ENCODE measurements at places on chromosomes 5 and 9. TPM values are rescaled to one million over a fixed set of nuclear protein-coding genes. Genes with fewer than 3 reads are reported as not detected.
A peak's percentile ranks its signal among the peaks of the same experiment; 100 is the strongest.

DNA sequence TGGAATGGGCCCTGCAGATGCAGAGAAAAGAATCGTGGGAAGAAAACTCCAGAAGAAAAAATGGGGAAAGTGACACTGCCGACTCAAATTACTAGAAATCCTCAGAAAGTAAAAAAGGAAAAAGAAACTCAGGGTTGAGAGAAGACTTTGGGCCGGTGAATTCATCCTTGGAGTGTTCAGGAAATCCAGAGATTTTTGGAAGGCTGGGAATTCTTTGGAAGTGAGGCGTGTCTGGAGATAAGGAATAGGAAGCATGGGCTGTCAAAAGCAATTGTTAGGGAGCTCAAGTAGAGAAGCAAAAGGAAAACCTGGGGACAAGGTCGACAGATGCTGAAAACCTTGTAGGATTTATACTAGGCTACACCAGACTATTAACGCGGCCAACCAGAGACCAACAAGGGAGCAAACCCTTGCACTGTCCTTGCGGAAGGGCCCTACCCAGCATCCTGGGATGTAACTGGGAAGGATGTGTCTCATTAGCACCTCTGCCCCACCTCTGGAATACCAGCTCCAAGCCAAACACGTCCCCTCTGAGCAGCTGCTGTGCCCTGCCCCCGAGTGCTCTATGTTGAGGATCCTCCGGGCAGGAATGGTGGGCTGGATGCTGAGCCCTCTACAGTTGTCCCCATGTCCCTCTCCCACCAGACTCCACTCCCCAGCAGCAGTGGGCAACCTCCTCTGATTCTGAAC lies 11.6 kb downstream of the DAB2IP start:
- no peaks in the 10 kb centered on the region for H3K4me1 ChIP-seq
- no peak overlapping the region for H3K27ac ChIP-seq
- no peaks in the 10 kb centered on the region for H3K27me3 ChIP-seq

The FBLL1 gene
- total RNA-seq = not detected

DNA sequence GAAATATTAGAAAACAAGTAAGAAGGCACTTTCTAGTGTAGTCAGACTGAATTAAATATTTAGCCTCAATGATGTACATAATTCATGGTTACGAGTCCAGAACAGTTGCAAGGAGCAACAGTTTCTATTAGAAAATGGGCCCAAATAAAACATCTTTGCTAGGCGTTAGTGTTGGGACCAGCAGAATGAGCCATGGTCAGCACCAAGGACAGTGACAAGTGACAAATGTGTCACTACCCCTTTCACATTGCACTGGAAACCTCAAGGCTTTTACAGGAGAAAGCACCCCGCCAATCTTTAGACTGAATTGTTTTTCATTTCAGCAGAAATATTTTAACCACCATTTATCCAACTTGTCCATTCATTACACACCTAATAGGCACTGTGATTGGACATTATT lies 301.3 kb upstream of the ADCY2 start:
- H3K27ac ChIP-seq = no peak overlapping the region
- DNase-seq = no peak
- no peaks in the 10 kb centered on the region for H3K4me1 ChIP-seq
- no peaks in the 10 kb centered on the region for H3K36me3 ChIP-seq
- no peak overlapping the region for H3K4me3 ChIP-seq
- H3K27me3 ChIP-seq = no peaks in the 10 kb centered on the region

The PJA2 gene
- 63.6 TPM for total RNA-seq

The TUSC1 gene
- 0.25 TPM for total RNA-seq

GRCh38 chr5:176771102-176771845 lies 39.1 kb upstream of the UNC5A start:
- no peak overlapping the region for H3K4me3 ChIP-seq
- H3K27ac ChIP-seq = no peak overlapping the region
- no peaks in the 10 kb centered on the region for H3K36me3 ChIP-seq
- no peaks in the 10 kb centered on the region for H3K4me1 ChIP-seq
- DNase-seq = no peak

The TLX3 gene
- not detected for total RNA-seq

The LCN6 gene
- total RNA-seq = not detected

DNA sequence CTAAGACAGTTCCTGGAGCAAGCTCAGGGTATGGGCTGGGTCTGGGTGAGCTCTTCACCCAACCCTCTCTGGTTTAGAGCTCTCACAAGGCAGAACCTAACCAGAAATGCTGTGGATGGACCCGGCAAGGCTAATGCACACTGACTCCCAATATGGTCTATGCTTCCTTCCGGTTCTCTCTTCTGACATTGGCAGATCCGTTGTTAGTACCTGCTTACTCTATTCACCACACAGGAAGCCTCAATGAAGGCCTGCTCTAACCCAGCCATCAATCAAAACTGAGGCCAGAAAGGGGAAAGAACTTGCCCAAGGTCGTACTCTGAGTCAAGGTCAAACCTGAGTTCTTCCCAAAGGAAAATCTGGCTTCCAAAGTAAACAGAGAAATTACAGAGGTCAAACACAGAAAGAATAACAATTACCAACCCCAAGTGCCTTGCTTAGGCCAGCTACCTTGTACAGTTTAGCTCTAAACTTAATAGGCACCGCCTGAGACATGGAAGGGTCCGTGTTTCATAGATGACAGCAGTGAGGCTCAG lies 46.0 kb upstream of the AKNA start:
- no peaks in the 10 kb centered on the region for H3K36me3 ChIP-seq
- H3K27me3 ChIP-seq = peaks cover 10% of the 10 kb centered on the region
- no peaks in the 10 kb centered on the region for H3K4me1 ChIP-seq
- no peak overlapping the region for H3K4me3 ChIP-seq
- DNase-seq = no peak

The AK1 gene
- total RNA-seq = 54.9 TPM

GRCh38 chr9:130443840-130444492 lies 795 bp upstream of the ASS1 start:
- H3K4me3 ChIP-seq = no peak overlapping the region
- H3K27ac ChIP-seq = no peak overlapping the region
- no peaks in the 10 kb centered on the region for H3K36me3 ChIP-seq
- no peak for DNase-seq

The NUTM2F gene
- not detected for total RNA-seq

The SPATA31D4 gene
- not detected for total RNA-seq

GRCh38 chr5:145554399-145554798 lies 280.7 kb downstream of the PRELID2 start:
- no peaks in the 10 kb centered on the region for H3K36me3 ChIP-seq
- H3K4me1 ChIP-seq = no peaks in the 10 kb centered on the region
- no peaks in the 10 kb centered on the region for H3K27me3 ChIP-seq
- no peak overlapping the region for H3K4me3 ChIP-seq
- no peak for DNase-seq

The TAF11L12 gene
- not detected for total RNA-seq

The TXNDC8 gene
- total RNA-seq = not detected

DNA sequence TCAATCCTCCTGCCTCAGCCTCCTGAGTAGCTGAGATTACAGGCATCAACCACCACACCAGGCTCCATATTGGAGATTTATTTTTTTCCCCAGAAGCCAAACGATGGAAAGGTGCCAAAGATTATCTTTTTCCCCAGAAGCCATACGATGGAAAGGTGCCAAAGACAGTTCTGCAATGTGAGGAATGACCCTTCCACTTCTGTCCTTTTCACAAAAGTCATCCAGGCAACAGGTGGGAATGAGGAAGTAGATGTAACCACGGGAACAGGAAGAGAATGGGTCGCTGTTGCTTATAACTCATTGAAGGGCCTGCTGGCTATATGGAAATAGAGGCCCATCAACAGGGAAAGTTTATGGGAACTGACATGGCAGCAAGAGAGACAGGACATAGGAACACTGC lies 233.7 kb upstream of the MSX2 start:
- H3K4me3 ChIP-seq = no peak overlapping the region
- H3K27me3 ChIP-seq = no peaks in the 10 kb centered on the region
- no peaks in the 10 kb centered on the region for H3K36me3 ChIP-seq
- DNase-seq = no peak

- no peaks in the 10 kb centered on the region for H3K36me3 ChIP-seq
- peak within 1 kb of the TSS; percentile 13 for H3K27ac ChIP-seq
- H3K27me3 ChIP-seq = no peaks in the 10 kb centered on the region
Measured at GRCh38 chr9:125747053-125747764, at the start of gene PBX3. Gene PBX3 (plus strand): TSS chr9:125747373.

DNA sequence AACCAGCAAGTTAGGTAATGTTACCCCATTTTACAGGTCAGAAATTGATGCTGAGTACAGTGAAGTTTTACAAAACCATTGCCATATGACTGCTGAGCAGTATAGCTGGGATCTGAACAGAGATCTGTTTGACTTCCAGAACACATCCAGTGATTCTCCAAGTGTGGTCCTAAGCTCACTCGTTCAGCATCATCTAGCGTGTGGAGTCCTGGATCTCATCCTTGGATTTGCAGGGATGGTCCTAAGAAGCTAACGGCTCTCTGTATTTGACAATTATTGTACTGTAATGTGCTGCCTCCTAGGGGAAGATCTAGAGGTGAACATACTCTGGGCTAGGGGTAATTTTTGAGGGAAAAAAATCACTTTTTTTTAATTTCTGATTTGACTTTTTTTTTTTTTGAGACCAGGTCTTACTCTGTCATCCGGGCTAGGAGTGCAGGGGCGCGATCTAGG lies 1.4 kb downstream of the SLC26A2 start:
- H3K27ac ChIP-seq = no peak overlapping the region
- H3K27me3 ChIP-seq = no peaks in the 10 kb centered on the region
- peaks cover 6% of the 10 kb centered on the region for H3K4me1 ChIP-seq
- no peak for DNase-seq

The IFNA2 gene
- total RNA-seq = not detected

- H3K36me3 ChIP-seq = no peaks in the 10 kb centered on the region
- no peak overlapping the region for H3K27ac ChIP-seq
- no peaks in the 10 kb centered on the region for H3K27me3 ChIP-seq
- H3K4me3 ChIP-seq = no peak overlapping the region
- H3K4me1 ChIP-seq = no peaks in the 10 kb centered on the region
Measured at GRCh38 chr5:156423597-156423996, 96.6 kb downstream of the SGCD start.

- H3K27me3 ChIP-seq = peaks cover 64% of the 10 kb centered on the region
- no peaks in the 10 kb centered on the region for H3K4me1 ChIP-seq
- DNase-seq = no peak
- no peak overlapping the region for H3K4me3 ChIP-seq
Measured at GRCh38 chr9:136751244-136751643, 2.9 kb upstream of the LCN6 start.

GRCh38 chr5:92998456-92998855 lies 582.6 kb downstream of the NR2F1-AS1 start:
- DNase-seq = no peak
- no peaks in the 10 kb centered on the region for H3K36me3 ChIP-seq
- H3K27me3 ChIP-seq = no peaks in the 10 kb centered on the region
- H3K27ac ChIP-seq = no peak overlapping the region
- no peak overlapping the region for H3K4me3 ChIP-seq
- no peaks in the 10 kb centered on the region for H3K4me1 ChIP-seq

DNA sequence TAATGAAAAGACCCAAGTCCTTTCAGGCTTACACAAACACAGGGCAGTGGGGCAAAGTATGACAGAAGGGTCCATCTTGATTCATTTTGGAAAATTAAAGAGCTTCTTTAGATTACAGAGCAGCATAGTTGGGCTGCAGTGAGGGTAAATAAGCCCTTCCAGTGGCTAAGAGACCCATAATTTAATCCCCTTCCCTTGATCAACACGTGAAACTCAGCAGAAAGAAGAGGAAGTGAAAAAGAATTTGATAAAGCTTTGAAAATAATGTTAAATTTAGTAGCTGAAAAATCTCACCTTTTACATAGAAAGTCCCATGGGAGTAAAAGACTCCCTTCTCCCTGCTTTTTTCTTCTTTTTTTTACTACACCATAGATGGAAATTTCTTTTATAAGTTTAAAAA lies 87.6 kb downstream of the FREM1 start:
- H3K27ac ChIP-seq = no peak overlapping the region
- no peaks in the 10 kb centered on the region for H3K4me1 ChIP-seq
- H3K4me3 ChIP-seq = no peak overlapping the region
- H3K27me3 ChIP-seq = no peaks in the 10 kb centered on the region
- DNase-seq = no peak

DNA sequence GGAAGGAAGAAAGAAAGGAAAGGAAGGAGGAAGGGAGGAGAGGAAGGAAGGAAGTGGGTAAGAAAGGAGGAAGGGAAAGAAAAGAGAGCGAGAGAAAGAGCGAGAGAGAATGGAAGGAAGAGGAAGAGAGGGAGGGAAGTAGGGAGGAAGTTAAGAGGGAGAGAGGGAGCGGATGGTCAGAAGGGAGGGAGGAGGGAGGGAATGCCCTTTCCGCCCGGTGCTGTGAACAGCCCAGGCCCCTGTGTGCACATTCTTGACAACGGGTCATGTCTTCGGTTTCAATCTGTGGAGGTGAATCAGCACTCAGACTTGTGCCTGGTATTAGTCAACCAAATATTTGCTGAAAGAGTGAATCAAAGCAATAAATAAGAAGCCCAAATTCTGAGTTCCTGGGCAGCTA lies 39.2 kb downstream of the PRUNE2 start:
- H3K4me3 ChIP-seq = no peak overlapping the region
- no peaks in the 10 kb centered on the region for H3K36me3 ChIP-seq
- H3K27ac ChIP-seq = no peak overlapping the region

- no peaks in the 10 kb centered on the region for H3K27me3 ChIP-seq
- no peak overlapping the region for H3K4me3 ChIP-seq
- no peak overlapping the region for H3K27ac ChIP-seq
- H3K36me3 ChIP-seq = no peaks in the 10 kb centered on the region
- H3K4me1 ChIP-seq = no peaks in the 10 kb centered on the region
Measured at GRCh38 chr9:105168870-105169319, 75.6 kb upstream of the SLC44A1 start.

GRCh38 chr5:135452321-135453030 lies at the start of gene TIFAB:
Gene TIFAB (minus strand): TSS chr5:135452351. CDS start chr5:135449939, 2,412 bp downstream.
- peaks cover 37% of the 10 kb centered on the region for H3K27me3 ChIP-seq
- DNase-seq = no peak

The GGTA1 gene
- not detected for total RNA-seq

The PLPP7 gene
- 0.13 TPM for total RNA-seq

GRCh38 chr5:16600397-16600796 lies 16.4 kb downstream of the RETREG1 start:
- DNase-seq = no peak
- H3K27me3 ChIP-seq = no peaks in the 10 kb centered on the region
- H3K36me3 ChIP-seq = no peaks in the 10 kb centered on the region
- H3K4me1 ChIP-seq = peaks cover 12% of the 10 kb centered on the region

The ZFP37 gene
- 2.8 TPM for total RNA-seq

All from T-cell (primary cell).